ENCODE measurements at places on chromosomes 3 and 15.

GRCh38 chr3:114147251-114147650 lies 31.6 kb downstream of the DRD3 start:
- DNase-seq = no peak

GRCh38 chr3:15321349-15321748 lies 11.0 kb downstream of the SH3BP5 start:
- DNase-seq = no peak

DNA sequence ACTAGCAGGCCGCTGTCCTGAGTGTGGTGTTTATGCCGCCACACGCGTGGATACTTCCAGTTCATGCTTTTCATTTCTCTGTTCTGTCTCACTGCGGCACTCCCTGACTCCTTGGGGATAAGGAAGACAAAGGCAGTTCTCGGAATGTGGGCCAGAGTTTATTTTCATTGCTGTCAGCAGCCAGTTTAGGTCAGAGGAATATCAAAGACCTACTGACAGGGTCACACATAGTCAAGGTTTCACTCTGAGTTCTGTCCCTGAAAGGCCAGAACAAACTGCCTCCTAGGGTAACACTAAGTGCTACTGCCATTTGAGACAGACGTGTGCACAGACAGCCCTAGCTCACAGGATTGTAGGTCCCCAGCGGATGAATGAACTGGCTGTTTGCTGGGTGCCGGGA lies 27.3 kb upstream of the SPTBN5 start:
- no peak for DNase-seq

GRCh38 chr3:37935290-37935668 lies 55.3 kb upstream of the VILL start:
- no peak for DNase-seq

DNA sequence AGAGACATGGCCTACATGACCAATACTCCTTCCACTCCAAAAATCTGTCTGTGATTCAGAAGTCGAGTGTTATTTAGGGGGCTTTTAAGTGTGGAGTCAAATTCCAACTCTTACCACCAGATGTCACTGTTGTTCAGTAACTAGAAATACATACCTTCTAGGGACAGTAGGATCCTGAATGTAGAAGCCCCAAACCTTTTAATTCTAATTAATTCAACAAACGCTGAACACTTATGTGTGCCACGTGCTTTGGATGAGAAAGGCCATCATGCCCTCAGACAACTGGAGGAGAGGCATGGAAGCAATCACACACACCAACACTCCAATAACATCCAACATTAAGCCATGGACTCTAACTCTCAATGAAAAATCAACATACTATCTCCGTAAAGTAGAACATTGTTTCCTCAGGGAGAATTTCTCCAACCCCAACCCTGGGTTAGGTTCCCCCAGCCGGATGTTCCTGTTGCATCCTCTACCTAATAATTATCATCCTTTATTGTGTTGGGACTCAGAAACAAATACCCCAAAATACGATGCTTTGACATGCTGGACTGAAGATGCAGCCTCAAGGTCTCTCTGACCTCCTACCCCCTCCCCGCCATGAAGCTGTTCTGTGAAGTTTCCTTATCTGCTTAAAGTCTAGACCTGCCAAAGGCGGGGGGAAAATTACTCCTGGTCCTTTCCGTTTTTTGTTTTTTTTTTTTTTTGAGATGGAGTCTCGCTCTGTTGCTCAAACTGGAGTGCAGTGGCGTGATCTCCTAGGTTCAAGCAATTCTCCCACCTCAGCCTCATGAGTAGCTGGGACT lies 8.0 kb upstream of the CCDC13 start:
- no peak for DNase-seq

DNA sequence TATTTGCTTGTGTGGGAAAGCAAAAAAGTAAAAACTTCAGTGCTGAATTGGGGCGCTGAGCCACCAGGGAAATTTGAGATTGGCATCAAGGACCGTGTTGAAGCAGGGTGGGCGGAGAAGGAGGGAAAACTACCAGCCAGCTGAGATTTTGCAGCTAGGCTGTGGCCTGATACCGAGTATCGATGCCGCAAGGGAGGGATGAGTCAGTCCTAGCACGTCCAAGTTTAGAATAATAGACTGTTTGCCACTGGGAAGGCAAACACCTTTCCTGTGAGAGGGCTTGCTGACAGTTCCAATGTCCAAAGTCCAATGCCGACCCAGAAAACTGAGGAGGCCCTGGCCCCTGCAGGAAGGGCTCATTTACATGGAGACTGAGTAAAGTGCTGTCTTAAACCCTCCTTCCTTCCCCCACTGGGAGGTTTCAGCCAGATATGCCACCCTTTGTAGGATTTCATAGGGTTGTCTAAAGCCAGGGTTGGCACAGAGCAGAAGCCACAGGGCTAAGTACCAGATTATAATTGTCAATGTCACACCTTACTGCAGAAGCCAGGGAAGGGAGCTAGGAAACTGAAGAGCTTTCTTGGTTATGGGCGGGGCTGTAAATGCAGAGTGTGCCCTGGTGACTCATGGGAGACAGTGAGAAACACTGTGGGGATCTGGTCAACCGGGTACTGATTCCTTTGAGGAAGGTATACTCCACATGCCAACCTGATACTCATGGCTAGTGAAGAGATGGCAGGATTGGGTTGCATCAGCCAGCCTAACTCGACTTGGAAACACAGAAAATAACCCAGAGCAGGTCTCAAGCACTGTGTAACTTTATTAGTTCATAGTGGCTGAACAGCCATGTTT lies 28.4 kb upstream of the PIK3CB start:
- no peak for DNase-seq

DNA sequence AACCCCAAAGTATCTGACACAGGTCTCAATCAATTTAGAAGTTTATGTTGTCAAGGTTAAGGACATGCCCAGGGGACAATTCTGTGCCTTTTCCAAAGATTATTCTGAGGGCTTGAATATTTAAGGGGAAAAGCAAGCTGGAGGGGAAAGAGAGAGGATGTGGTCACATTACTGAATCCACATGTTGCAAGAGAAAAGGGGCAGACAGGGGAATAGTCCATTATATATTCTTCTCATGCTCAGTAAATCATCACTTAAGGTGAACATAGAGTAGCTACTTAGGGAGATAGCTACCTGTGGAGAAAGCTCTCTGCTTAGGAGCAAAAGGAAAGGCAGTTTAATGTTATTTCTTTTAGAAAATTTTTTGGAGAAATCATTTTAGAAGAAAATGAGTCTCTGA lies 751.6 kb downstream of the SI start:
- DNase-seq = no peak

DNA sequence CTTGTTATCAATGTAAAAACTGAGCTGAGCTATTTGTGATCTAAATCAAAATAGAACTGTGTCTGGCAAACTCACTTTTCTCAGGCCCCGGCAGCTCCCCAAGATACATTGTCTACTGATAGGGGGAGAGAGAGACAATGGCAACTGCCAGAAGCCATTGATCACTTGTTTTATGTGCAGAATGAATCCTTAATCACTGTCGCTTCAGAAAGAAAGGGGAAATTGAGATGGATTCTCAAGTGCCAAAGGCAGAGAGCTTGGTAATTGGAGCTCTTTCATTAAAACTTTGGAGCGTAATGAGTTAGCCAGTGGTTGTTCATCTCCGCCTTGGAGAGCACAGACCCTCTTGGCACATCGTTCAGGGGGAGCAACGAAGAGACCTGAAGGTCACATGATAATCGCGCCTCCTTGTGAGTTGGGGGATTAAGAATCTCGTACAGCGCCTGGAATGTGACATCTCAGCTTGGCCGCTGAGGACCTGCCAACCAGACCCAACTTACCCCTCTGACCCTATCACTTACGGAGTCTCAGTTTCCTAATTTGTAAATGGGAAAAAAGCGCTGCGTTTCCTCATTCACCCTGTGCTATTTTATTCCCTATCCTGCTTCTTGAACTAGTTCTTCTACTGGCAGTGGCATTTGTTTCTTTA lies 252.8 kb downstream of the VPS13C start:
- DNase-seq = no peak

GRCh38 chr3:143291836-143292447 lies 172.4 kb downstream of the CHST2 start:
- no peak for DNase-seq

DNA sequence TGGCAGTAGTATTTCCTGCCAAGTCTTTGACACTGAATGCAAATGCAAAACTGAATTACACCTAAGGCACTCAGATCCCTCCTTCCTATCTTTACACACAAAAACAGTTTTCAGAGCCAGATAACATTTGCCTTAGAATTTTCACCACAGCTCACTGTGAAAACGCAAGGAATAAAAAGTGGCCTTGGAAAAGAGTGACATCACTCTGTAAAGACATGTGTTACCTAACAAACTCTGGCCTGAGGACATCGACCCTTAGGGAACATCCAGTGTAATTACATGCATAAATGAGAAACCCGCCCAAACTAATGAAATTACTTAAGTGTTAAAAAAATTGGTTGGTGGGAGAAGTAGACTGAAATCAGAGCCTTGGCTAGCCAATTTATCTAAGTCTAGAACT lies 88.9 kb downstream of the PLOD2 start:
- DNase-seq = no peak

- no peak for DNase-seq
These were observed 801.2 kb upstream of the ARPP21 start for GRCh38 chr3:34837848-34838741.

GRCh38 chr15:28273468-28273867 lies 48.5 kb downstream of the HERC2 start:
- no peak for DNase-seq

GRCh38 chr15:59217876-59218498 lies 11.3 kb downstream of the LDHAL6B start:
- no peak for DNase-seq

DNA sequence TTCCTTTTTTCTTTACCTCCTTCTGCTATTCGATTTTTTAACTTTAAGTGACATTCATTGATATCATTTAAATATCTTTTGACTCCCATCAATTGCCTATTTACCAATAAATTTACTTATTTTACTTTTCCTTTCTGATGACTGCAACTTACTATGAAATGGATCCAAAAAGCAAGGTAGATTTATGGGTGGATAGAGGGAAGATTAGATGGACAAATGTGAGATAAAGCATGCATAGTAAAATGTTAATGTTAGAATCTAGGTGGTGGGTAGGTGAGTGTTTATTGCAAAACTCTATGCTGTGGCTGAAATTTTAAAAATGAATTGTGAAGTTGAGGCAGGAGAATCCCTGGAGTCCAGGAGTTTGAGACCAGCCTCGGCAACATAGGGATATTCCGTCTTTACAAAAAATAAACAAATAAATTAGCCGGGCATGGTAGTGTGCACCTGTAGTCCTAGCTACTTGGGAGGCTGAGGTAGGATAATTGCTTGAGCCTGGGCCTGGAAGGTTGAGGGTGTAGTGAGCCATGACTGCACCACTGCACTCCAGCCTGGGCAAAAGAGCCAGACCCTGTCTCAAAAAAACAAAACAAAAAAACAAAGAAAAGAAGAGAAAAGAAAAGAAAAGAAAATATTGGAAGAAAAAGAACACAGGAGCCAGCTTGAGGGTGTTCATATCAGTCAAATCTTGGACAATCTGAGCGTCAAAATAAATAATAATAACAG lies 6.1 kb upstream of the PDCD6IP start:
- no peak for DNase-seq

GRCh38 chr3:66490984-66491383 lies 9.8 kb downstream of the LRIG1 start:
- DNase-seq = no peak

DNA sequence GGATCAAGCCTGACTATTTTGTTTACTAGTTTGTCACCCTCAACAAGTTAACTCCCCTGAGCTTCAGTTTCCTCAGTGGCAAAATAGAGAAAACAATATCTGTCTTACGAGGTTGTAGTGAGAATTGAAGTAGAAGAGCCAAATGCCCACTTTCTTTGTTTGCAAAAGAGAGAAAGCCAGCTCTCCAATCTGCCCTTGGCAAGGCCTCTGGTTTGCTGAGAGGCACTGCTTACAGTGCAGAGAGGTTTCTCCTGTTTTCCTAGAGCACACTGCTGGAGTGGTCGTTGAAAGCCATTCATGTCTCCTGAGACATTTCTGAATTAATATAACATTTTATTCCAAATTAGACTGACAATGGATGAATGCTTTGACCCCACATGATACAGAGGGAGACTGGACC lies 260.5 kb upstream of the IGF1R start:
- no peak for DNase-seq
